Muscle of back (tissue), 13 donors: ENCODE measurements at places on chromosomes 2 and 18. TPM values are rescaled to one million over a fixed set of nuclear protein-coding genes. Genes with fewer than 3 reads are reported as not detected.

DNA sequence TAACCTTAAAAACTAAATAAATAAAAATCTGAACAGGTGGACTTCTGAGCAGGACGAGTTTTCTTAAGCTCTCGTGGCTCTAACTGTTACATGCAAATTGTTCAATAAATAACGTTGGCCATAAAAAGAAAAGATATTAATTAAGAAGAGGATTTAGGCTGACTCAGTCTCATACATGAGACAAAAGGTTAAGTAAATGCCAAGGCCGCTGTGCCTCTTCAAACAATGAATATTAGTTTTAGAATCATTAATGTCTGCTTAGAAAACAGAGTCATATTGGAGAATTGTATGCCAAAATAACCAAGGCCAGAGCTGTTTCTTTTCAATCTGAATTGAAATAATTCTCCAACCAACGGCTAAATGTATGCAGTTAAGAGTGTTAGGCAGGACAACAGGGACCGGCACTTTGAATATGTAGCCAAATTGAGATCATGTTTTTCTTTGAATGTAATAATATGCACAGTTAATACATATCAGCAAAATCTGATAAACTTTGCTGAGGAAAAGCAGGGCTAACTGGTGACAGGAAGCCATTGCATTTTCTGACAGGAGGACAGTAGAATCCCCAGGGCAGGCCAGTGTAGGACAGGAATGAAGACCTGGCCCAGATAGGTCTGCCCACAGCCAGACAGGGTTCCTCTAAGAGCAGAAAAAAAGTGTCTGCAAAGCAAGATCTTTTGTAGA, 1041.4 kb upstream of the FANCL start:
- no peak for DNase-seq

GRCh38 chr2:179936654-179937053, 70.4 kb downstream of the CWC22 start:
- no peak for DNase-seq

GRCh38 chr2:239184179-239184578, 216.6 kb downstream of the HDAC4 start:
- DNase-seq: no peak

- no peak for DNase-seq
Measured at GRCh38 chr18:29271501-29271900, 1094.6 kb upstream of the CDH2 start.

GRCh38 chr2:82740527-82740926, 1718.6 kb downstream of the SUCLG1 start:
- DNase-seq: no peak

DNA sequence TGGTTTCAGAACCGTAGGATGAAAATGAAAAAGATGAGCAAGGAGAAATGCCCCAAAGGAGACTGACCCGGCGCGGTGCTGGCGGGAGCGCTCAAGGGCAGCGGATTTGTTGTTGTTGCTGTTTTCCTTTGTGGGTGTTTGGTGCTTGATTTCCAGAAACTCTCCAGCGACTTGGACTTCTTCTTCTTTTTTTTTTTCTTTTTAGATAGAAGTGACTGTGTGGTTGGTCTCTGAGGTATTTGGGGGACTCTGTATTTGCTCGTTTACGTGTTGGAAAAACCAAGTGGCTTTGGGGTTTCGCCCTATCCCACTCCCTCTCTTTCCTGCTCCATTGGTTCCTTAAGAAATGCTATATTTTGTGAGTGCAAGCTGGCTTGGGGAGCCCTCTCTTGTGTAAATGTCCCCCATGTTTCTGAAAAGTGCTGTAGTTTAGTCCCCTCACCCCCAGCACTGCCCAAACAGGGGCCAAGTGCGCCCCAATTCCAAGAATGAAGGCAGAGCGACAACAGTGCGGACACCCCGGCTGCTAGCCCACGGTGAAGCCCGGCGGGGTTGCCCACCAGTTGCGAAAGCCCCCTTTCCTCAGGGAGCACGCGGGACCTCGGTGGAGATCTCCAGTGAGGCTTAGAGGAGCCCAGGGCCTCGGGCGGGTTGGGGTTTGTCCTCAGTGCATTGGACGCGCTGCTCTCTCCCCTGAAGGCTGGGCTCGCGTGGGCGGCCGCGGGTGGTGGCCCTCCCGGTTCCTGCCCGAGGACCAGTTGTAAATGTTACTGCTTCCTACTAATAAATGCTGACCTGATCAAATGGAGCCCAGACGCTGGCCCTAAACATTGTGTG, 1.8 kb downstream of the HOXD9 start:
- DNase-seq: no peak

- no peak for DNase-seq
Measured at GRCh38 chr2:10935366-10935918, 23.7 kb downstream of the KCNF1 start.

DNA sequence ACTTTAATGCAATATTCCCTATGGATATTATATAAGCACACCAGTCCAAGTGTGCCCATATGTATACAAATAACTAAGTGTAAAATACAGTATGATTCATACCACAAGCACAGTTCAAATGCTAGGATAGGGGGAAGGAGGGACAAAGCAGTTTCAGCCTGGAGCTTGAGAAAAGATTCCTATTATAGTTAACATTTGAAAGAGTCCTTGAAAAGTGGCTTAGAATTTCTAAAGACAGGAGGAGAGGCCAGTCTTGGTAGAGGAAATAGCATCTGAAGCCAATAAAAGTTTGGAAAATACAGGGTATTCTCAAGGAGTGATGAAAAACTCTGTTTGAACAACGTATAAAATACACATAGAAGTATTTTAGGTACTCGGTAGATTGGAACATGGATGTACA, 173.4 kb upstream of the CWC22 start:
- DNase-seq: no peak

ABCG5 gene
- polyA plus RNA-seq: not detected

CCBE1 gene
- 4.8 TPM for polyA plus RNA-seq

SH3RF3 gene
- 5.0 TPM for polyA plus RNA-seq

CETN1 gene
- polyA plus RNA-seq: not detected

FHOD3 gene
- polyA plus RNA-seq: 31.6 TPM

RPE gene
- 31.1 TPM for polyA plus RNA-seq
